ENCODE measurements at places on chromosomes 7 and 10.

DNA sequence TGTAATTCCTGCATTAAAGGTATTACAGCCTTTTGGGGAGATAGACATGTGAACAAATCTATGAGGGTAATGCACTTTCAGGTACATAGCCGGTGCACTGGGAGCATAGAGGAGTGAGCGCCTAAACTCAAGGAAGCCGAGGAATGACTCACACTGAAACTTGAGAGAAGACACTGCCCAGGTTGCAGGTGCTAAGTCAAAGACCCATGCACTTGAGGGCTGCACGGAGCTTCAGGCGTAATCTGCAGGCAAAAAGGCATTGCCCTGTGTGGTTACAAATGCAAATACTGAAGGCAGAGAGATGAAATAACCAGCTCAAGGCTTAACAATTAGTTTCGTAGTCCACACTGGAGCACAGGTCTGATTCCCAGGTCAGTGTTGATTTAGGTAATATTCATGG is 51.0 kb upstream of the OSBPL3 start:
- DNase-seq: no peak

GRCh38 chr7:100488333-100489095 is 4.8 kb downstream of the NYAP1 start:
- no peak for DNase-seq

DNA sequence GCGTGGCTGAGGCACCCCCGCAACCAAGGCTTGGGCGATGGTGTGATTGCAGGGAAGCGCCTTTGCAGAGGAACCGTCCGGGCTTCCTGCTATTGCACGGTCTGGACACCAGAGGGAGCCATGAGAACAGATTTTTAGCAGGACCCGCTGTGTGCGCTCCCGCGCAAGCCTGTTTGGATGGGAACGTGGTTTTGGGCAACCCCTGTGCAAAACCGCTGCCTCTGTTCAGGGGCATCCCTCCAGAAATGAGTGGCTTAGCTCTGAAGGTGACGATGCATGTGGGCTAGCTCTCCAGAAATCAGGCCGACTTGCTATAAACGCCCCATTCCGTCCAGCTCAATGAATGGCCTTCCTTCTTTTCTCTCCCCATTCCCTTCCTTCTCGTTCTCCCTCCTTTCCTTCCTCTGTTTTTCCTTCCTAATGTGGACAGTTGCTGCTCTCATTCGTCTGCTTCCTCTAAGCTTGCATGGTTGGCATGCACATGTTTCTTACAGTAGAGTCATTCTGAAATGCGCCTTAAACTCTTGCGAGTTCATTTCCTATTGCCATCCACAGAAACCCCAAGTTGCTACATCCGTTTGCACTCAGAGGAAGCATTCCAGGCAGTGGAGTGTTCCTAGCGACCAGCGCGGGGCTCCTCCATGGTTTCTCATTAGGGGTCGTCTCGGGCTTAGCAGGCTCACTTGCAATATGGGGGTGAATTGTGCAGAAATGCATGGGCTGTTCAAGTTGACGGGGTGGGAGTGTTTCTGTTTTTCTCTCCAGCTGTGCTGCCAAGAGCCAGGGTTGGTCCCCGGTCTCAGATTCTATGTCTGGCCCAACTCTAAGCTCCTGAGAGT is 302.5 kb upstream of the GALNT17 start:
- DNase-seq: no peak

- no peak for DNase-seq
Measured at GRCh38 chr10:12271210-12271540, 75.2 kb downstream of the CDC123 start.

- DNase-seq: no peak
Measured at GRCh38 chr10:72243822-72244437, 27.9 kb upstream of the ASCC1 start.

DNA sequence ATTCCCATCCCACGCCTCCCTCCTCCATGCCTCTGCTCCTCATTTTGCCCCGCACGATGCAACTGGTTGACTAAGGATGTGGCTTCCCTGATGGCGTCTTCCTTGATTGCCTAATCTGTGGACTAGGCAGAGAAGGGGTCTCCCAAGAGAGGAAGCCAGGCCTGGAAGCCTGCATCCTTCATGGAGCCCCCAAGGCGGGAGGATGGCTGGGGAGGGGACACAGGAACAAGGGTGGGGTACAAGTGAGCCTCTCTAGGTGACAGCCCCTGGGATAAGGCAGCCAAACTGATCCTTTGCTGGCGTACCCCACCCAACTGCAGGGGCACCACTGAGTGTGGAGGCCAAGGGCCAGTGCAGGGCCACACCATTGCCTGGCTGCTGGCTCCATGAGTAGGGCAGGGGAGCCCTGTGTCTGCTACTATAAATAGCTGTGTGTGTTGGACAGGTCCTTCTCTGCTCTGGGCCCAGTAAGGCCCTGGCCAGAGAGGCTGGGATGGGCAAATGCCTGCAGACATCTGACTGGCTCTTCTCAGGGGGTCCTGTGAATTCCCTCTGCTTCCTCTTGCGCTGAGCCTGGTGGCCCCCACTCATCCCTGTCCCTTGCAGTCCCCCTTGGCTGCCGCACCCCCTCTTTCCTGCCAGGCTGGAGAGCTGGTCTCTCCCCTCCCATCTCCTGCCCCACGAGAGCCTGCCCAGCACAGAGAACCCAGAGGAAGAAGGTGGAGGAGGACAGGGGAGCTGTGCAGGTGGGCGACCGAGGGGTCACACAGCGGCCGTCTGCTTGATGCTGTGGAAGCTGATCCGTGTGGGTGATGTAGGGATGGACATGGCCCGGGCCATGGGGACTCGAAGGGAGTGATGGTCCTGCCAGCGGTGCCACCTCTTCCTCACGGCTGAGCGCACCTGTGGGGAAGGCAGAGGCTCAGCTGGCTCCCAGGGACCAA is 29.3 kb downstream of the CRHR2 start:
- no peak for DNase-seq

GRCh38 chr7:116708248-116708647 is 36.3 kb downstream of the MET start:
- no peak for DNase-seq
